ENCODE measurements at places on chromosomes 11 and 22.

- no peak for DNase-seq
These were observed 119.2 kb downstream of the KIAA1671 start for GRCh38 chr22:25071720-25072119.

GRCh38 chr22:45672564-45673481 is 1.2 kb downstream of the ATXN10 start:
- DNase-seq, result peak; percentile 22

GRCh38 chr22:29704528-29705285 is 15.1 kb upstream of the CABP7 start:
- peak; percentile 28 for DNase-seq

GRCh38 chr22:39152024-39152510 is 413 bp downstream of the CBX7 start:
- DNase-seq, result no peak

Data from EL (cell line).